H1 (cell line): ENCODE measurements at places on chromosomes 4 and X. TPM values are rescaled to one million over a fixed set of nuclear protein-coding genes. Genes with fewer than 3 reads are reported as not detected.

REPS2 gene
- 0.79 and 1.3 TPM in 2 replicates for polyA plus RNA-seq

DNA sequence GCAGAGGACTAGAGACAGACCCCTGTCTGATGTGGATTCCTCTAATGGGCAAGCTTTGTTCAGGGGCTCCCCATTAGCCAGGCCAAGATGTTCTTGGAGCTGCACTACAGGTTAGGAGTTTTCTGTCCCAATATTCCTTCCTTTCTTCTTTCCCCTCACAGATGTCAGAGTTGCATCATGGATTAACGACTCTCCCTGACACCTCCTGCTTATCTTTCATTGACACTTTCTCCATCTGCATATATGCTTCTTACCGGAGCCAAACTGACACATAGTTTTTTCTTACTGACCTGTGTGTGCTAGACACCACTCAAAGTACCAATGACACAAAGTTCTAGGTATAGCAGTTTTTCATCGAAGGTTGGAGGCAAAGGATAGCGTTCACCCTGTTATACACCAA lies 228.6 kb upstream of the HCCS start:
- no peaks in the 10 kb centered on the region for H3K4me1 ChIP-seq
- no peak for DNase-seq
- H3K36me3 ChIP-seq: no peaks in the 10 kb centered on the region

SERTM2 gene
- 0.22 and 0.45 TPM in 2 replicates for polyA plus RNA-seq

DNA sequence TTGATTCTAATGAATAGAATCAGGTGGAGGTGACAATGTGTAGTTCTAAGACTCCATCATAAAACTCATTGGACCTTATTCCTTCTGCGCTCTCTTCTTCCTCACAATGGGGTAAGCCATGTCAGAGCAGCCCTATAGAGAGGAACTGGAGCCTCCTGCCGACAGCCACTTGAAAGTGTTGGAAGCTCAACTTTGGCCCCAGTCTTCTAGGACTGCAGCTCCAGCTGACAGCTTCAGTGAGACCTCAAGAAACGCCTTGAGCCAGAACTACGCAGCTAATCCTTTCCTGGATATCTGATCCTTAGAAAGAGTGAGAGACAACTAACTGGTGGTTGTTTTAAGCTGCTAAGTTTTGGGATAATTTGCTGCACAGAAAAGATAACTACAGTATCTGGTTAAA lies 22.1 kb upstream of the ADH7 start:
- H3K27ac ChIP-seq: no peak overlapping the region
- no peaks in the 10 kb centered on the region; the same call in 1 of the 2 replicates for H3K4me1 ChIP-seq
- H3K4me3 ChIP-seq: no peak overlapping the region
- no peak for DNase-seq
- no peaks in the 10 kb centered on the region for H3K36me3 ChIP-seq

DNA sequence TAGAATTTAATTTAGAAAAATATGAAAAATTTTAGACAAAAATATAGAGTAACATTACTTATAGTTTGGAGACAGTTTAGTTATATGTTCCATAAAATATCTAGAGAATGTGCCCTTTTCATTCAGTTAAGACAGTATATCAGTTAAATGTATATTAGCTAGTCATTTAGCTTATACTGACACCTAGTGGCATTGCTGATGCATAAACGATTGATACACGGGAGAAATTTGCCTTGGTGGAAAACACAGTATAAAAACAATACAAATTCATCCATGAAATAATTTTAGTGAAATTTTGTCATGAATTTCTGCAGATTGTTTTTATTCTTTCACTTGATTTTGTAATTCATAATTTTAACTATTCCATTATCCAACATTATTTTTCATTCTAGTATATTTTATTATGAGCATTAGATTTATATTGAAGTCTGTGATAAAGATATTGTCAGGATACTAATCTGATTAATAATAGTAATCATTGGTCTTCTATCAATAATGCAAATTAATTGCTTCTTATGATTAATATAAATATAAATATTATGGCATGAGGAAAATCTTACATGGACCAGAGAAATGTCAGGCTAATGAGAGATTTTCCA lies 219.0 kb downstream of the TLL1 start:
- H3K4me1 ChIP-seq: no peaks in the 10 kb centered on the region
- DNase-seq: no peak
- no peaks in the 10 kb centered on the region for H3K27me3 ChIP-seq

DNA sequence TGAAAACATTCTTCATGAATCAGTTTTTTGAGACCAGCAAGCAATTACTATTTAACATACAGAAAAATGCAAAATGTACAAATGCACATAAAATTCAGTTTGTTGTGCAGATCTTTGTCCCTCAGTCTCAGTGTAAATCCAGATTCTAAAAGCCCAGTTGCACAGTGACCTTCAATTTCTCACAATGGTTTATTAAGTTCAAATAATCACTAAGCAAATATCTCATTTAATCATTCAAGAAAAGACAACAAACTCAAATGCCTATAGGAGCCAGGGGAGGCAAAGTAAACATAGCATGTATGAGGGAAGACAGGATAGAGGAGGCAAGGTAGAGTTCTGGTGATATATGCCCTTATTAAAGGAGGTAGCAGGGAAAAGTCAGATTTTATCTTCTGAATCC lies 82.8 kb downstream of the PPP3CA start:
- DNase-seq: no peak
- no peak overlapping the region for H3K27ac ChIP-seq
- H3K4me1 ChIP-seq: 0 out of 2 replicates have a peak, but pooled peaks cover 3% of the 10 kb centered on the region
- no peaks in the 10 kb centered on the region for H3K36me3 ChIP-seq
- H3K4me3 ChIP-seq: no peak overlapping the region
- H3K27me3 ChIP-seq: no peaks in the 10 kb centered on the region

- H3K27me3 ChIP-seq: no peaks in the 10 kb centered on the region
- no peak for DNase-seq
- H3K36me3 ChIP-seq: no peaks in the 10 kb centered on the region
- H3K27ac ChIP-seq: no peak overlapping the region
Observed at GRCh38 chrX:4588893-4589292, 875.4 kb upstream of the PRKX start.

MND1 gene
- 2.8 and 4.4 TPM in 2 replicates for polyA plus RNA-seq

GRCh38 chrX:10286195-10286594 lies 129.4 kb downstream of the CLCN4 start:
- no peaks in the 10 kb centered on the region for H3K4me1 ChIP-seq
- no peak for DNase-seq
- no peaks in the 10 kb centered on the region for H3K36me3 ChIP-seq
- no peak overlapping the region for H3K27ac ChIP-seq
- no peaks in the 10 kb centered on the region for H3K27me3 ChIP-seq

- no peaks in the 10 kb centered on the region for H3K36me3 ChIP-seq
- H3K27ac ChIP-seq: no peak overlapping the region
- no peaks in the 10 kb centered on the region for H3K4me1 ChIP-seq
- H3K27me3 ChIP-seq: no peaks in the 10 kb centered on the region
Observed at GRCh38 chr4:156201050-156201449, 247.4 kb upstream of the CTSO start.

DNA sequence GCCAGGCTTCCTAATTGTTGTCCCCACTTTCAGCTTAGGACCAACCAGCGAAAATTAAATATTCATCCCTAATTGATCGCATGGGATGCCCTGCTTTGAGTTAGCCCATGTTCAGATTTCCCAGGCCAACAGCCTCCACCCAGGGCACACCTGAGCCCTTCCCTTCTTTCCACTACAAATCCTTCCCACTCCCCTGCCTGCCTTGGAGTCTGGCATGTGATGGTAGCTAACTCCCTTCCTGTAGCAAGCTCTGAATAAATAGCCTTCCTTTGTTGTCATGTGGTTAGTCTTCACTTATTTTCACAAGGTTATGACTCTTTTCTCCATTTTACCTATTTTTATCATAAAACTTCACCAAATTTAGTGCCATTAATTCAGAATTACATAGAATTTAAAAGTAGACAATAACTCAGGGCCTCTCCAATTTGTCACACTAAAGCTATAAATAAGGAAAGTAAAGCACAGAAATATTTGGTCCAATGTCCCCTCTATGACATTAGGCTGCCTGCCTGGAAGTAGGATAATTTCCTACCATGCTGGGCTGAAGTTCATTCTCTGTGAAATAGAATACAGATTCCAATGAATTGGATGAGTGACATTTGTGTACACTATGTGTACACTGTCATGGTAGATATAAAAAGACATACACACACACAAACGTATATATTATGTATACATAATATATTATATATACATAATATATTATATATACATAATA lies 166.4 kb upstream of the CPEB2 start:
- no peak overlapping the region for H3K27ac ChIP-seq
- no peaks in the 10 kb centered on the region for H3K4me1 ChIP-seq
- DNase-seq: no peak
- H3K27me3 ChIP-seq: no peaks in the 10 kb centered on the region
- no peaks in the 10 kb centered on the region for H3K36me3 ChIP-seq

DNA sequence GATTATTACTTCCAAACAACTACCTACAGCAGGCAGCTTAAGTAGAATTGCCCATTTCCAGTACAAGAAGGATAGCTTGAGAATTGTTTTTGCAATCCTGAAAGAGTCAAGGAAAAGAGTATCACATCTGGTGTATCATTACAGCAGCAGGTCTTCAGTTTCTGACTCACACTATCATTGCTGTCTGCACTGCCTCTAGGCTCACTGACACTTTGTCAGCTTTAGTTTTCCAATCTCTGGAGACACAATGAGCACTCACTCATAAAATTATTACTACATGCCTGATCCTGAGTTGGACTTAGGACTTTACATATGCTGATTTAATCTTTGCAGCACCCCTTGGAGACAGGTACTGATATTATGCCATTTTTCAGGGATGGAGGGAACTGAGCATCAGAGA lies 244.6 kb upstream of the BOD1L1 start:
- H3K4me1 ChIP-seq: no peaks in the 10 kb centered on the region
- H3K4me3 ChIP-seq: no peak overlapping the region
- no peak overlapping the region for H3K27ac ChIP-seq
- no peak for DNase-seq
- H3K27me3 ChIP-seq: no peaks in the 10 kb centered on the region

DNA sequence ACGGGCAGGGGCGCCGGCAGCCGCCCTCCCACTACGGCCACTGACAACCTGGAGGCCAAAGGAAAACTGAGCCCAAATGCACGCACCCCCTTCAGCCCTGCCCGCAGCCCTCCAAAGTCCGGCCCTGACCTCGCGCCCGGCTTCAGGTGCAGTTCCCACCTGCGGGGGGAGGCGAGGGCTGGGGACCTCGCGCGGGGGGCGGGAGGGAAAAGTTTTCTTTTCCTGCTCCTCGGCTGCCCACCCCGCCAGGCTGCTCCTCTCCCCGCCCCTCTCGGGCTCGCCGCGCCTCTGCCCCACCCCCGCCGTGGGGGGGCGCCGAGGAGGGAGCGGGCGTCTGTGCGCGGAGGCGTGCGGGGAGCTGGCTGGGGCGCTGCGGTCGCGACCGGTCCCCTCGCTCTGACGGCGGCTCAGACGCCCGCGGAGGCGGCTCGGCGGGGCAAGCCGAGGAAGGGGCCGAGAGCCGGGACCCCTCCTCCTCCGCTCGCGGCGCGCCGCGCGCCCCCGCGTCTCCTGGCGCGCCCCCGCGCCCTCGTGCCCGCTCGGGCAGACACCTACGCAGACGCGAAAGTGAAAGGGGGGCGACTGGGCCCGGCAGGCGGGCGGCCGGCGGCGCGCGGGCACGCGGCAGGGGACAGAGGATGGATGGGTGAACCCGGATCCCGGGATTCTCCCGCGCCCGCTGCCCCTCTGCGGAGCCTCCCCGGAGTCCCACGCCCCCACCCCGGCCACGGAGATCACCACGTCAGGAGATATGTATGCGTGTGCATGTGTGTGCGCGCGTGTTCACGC lies 3.1 kb upstream of the NR3C2 start:
- H3K36me3 ChIP-seq: no peaks in the 10 kb centered on the region
- H3K27me3 ChIP-seq: peaks cover 8% of the 10 kb centered on the region
- H3K4me3 ChIP-seq: peak overlapping the region; percentile 74

GRCh38 chrX:72269671-72270251 lies 7.3 kb downstream of the RPS4X start:
- H3K4me1 ChIP-seq: no peaks in the 10 kb centered on the region
- H3K36me3 ChIP-seq: peaks cover 72% of the 10 kb centered on the region
- H3K27me3 ChIP-seq: no peaks in the 10 kb centered on the region
- no peak overlapping the region for H3K27ac ChIP-seq
